ENCODE measurements at places on chromosomes 4 and X.
A peak's percentile ranks its signal among the peaks of the same experiment; 100 is the strongest.

DNA sequence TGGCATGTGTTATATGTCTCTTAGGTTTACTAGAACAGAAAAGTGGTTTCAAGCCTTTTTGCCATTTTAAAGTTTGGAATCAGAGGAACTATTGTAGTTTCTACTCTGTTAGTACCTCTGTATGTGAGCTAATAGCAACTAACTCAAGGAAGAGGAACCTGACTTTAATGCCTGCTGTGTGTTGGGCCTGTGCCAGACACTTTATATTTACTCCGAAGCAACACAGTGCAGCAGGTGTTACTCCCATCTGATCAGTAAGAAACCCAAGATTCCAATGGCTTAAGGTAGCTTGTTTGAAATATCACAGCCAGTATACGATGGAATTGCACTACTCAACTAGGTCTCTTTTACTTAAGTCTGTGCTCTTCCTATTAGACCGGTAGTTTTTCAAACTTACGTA is 79.2 kb downstream of the USP9X start:
- DNase-seq, result no peak

- no peak for DNase-seq
These were observed 279.2 kb upstream of the NOCT start for GRCh38 chr4:138736362-138736761.

GRCh38 chr4:99642725-99643489 is 14.7 kb downstream of the C4orf54 start:
- no peak for DNase-seq

DNA sequence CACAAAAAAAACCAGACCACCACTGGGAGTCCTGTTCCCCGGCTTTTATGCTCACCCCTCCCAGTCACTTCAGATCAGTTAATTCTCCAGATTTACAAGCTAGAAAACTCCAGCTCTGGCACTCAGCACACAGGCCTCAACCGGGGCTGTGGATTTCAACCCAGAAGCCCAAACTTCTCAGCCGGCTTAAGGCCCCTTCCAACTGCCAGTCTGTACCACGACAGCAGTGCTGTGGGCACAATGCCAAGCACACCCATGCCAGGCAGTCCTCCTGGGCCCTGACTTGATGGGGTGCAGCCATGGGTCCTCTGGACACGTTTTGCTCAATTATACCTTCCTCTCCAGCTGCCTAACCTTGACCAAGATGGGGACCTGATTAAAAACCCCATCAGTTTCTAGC is 12.2 kb downstream of the SOD3 start:
- DNase-seq, result no peak

DNA sequence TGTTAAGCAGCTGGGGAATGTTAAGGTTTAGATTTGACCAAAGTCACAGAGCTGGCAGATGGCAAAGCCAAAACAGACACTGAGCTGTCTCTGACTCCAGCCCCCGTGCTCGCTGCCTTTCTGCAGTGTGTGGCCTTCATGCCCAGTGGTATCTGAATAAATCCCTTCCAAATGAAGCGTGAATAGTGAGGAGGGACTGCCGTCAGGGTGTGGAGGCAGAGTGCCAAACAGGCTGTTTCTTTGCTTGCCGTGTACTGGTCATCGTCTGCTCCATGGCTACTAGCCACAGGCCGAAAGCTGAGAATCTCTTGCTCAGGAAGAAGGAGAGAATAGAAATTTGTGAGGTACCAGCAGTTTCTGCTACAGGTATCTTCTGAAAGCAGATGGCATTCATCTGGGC is 19.7 kb downstream of the PRIMPOL start:
- DNase-seq, result no peak

DNA sequence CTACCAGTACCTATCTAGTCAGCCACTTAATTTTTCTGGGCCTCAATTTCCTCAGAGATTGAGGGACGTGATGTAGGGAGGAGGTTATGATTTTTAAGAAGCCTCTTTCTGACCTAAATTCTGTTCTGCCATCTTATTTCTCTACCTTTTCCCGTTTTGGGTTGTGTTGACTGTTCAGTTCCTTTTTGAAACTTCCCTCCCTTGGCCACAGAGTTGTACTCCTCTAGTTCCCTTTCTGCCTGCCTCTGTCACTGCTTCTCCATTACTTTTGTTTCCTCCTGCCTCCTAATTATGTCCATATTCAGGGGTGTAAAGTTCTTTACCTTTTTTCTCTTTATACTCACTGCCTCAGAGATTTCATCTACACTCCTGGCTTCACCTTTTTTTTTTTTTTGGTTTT is 25.4 kb downstream of the CLCN5 start:
- DNase-seq, result no peak

GRCh38 chrX:123906557-123907316 is 46.9 kb downstream of the XIAP start:
- no peak for DNase-seq

GRCh38 chr4:62670514-62670913 is 1470.4 kb downstream of the ADGRL3 start:
- no peak for DNase-seq

GRCh38 chr4:189374176-189374575 is 566.5 kb upstream of the FRG1 start:
- no peak for DNase-seq

GRCh38 chr4:139950568-139950967 is 203.4 kb downstream of the MAML3 start:
- DNase-seq, result peak; percentile 9

DNA sequence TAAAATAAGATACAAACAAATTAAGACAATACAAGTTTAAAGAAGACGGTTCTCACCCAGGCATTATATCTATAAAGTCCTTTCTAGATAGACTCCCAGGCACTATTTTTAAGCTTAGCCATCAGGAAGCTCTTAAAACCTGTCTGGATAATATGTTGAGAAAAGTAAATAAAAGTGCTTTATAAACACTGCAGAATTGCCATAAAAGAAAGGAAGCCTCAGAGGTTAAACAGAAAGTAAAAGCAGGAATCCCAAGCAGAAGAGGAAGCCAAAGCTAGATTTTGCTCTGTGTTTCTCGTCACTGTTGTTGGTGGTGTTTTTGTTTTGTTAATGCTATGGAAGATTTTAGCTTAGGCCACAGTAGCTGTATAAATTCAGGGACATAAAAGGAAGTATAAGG is 1267.3 kb downstream of the PCDH19 start:
- DNase-seq, result no peak

GRCh38 chr4:18366892-18367291 is 345.3 kb upstream of the LCORL start:
- DNase-seq, result no peak

GRCh38 chrX:136878423-136878822 is 2.1 kb downstream of the RBMX start:
- no peak for DNase-seq

- DNase-seq, result no peak
These were observed 457.9 kb downstream of the GPAT3 start for GRCh38 chr4:83993774-83994173.

- no peak for DNase-seq
These were observed 391.2 kb downstream of the ANKRD50 start for GRCh38 chr4:124321364-124321763.

DNA sequence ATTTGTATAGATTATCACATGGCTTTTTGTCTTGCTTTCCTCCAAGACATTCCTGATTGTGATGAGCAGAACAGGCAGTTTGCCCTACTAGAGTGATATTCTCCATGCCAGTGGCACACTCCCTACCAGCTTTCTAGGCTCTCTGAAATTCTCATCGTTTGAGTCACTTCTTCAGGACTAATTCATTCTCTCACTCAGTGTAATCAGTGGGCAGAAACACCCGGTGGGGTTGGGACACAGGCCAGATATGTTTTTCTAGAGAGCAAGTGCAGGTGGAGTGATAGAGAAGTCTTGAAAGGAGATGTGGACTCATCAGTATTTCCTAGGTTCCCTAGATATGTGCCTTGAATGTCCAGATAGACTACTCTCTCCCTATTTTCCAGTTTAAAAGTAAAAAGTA is 13.1 kb downstream of the RAB33A start:
- DNase-seq, result no peak

- DNase-seq, result no peak
These were observed 1.1 kb downstream of the KLHL15 start for GRCh38 chrX:24025741-24026403.

GRCh38 chr4:67712000-67712625 is 11.2 kb upstream of the UBA6 start:
- no peak for DNase-seq

DNA sequence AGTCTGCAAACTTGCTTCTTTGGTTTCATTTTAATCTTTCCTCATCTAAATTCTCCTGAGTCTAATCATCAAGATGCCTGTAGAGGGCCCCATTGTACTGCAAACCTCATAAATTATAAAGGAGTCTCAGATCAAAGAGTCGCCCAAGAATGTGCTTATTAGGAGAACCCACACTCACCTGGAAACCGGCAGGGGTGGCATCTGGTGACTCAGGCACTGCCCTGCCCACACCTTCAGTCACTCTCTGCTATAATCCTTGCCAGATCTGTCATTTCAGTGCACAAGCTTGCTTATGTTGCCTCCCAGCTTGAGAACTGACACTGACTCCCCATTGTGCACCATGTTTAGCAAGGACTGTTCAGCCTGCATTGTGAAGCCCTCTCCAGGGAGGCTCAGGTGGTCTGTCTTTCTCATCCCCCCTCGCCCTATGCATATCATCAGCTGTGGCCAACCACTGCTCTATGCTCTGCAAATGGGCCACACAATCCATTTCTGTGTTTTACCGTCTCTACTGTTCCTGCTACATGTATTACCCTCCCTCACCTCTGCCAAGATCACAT is 12.4 kb downstream of the EPGN start:
- no peak for DNase-seq

DNA sequence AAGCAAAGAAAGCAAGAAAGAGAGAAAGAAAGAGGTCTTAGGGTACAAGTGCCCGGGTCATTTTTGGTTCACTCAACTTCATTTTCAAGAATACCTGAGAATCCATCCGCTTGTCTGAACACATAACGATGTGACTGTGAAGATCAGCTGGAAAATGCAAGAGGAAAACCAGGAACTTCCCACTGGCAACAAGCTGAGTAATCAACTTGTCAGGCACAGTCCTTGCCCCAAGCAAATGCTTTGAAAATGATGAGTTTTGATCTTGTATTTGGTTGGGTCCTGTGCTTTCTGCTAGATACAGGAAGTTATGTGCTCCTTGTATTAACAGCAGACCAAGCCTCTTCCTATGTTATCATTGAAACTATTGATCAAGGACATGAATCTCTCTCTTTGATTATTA is 239.1 kb downstream of the ASMT start:
- DNase-seq, result no peak

- no peak for DNase-seq
These were observed 24.0 kb upstream of the PHKA2 start for GRCh38 chrX:19007868-19008267.

DNA sequence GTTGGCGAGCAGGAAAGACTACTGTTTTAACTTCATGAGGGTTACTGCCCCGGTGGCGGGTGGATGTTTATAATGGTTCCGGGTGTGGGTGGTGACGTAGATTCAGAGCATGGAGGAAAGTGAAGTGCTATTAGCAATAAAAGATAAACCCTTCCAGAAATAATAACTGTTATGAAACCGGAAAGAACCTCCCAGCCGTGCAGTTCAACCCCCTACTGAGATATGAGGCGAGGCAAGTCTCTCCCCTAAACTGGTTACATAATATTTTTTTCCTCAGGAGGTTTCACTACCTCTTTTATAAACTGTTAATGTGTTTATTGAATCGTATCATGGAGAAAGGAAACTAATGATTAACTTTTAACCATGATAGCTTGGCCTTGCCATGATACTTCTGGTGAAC is 33.9 kb upstream of the STIM2 start:
- peak; percentile 28 for DNase-seq

- DNase-seq, result peak; percentile 27
These were observed 28.1 kb downstream of the MCUB start for GRCh38 chr4:109588176-109588575.

DNA sequence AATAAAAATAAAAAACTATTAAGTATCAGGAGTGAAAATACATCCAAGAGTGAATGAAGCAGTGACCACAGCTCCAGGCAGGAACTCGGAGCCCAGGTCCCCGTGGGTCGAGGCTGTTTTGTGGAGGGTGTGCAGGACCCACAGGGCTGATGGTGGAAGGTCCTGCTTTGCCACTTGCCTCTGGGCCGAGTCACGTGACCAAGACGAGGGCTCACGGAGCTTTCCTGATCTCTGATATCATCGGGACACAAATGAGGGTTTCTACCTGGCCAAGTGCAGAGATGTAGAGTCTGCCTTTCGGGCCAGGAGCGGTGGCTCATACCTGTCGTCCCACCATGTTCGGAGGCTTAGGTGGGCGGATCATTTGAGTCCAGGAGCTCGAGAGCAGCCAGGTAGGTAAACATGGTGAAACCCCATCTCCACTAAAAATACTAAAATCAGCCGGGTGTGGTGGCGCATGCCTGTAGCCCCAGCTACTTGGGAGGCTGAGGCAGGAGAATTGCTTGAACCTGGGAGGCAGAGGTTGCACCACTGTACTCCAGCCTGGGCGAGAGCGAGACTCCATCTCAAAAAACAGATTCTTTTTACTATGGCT is 7.2 kb downstream of the SLC25A6 start:
- DNase-seq, result no peak

DNA sequence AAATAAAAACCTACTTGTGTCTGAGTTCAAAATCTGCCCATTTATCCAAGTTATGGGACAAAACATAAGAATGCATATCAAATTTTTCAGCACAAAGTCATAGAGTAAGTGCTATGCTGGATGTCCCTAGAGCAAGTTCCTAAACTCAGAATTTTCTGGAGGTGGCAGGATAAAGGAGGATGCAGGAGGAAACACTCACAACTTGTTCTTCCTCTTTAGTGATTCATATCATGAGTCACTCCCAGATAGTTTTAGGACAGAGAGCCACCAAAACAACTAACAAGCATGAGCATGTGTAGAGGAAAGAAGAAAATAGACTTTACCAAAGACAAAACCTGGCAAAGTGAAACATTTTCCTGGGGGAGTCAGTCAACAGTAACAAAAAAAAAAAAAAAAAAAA is 302.7 kb downstream of the KCTD8 start:
- no peak for DNase-seq

GRCh38 chrX:134727363-134727762 is 69.1 kb upstream of the PLAC1 start:
- no peak for DNase-seq

DNA sequence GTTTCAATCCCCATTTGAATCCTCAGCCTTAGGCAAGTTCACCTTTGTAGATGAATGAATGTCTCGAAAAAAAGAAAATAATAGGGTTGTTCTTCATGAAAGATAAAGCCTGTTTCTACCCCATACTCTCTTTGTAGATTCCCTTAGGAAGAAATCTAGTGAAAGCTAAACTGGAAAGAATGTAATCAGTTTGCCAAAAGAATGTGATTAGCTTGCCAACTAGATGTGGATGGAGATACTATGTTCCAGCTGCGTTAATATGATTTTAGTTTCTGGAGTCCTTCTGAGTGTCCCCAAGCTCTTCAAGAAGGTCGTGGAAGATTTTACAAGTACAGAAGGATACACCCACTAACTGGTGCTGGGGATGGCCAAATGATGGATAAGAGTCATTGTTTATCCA is 162.3 kb upstream of the EDNRA start:
- DNase-seq, result no peak

GRCh38 chrX:78024349-78025059 is 55.1 kb upstream of the PGAM4 start:
- DNase-seq, result peak; percentile 18

- DNase-seq, result peak; percentile 13
These were observed 13.7 kb upstream of the ADD1 start for GRCh38 chr4:2829933-2830451.

All from GM12892 (cell line).